NCI-H510A treated with DMSO at 0.1 percent for 48 hours (cell line): ENCODE measurements at places on chromosomes 1 and 21.

- no peak for DNase-seq
These were observed 2.0 kb upstream of the LMNA start for GRCh38 chr1:156112276-156113137.

- no peak for DNase-seq
These were observed 90.8 kb downstream of the DDAH1 start for GRCh38 chr1:85374160-85374559.

DNA sequence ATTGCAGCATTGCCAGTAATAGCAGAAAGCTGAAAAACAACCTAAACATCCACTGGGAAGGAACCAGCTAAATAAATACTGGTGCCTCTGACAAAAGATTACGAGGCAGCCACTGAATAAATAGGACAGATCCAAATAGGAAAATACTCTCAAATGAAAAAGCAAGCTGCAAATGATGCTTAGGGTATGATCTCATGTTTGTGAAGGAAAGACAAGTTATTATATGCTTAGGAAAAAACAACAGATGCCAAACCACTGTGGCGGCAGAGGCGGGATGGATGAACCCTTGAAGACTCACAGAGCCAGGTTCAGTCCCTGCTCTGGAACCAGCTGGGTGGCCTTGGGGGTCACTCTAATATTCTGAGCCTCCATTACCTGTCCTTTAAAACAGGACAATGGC, 41.6 kb downstream of the MATN1 start:
- DNase-seq, result no peak

GRCh38 chr1:23611601-23612327, 52.5 kb upstream of the ID3 start:
- DNase-seq, result peak; percentile 79

- DNase-seq, result no peak
These were observed 121.2 kb downstream of the CDC42BPA start for GRCh38 chr1:227197064-227197463.

DNA sequence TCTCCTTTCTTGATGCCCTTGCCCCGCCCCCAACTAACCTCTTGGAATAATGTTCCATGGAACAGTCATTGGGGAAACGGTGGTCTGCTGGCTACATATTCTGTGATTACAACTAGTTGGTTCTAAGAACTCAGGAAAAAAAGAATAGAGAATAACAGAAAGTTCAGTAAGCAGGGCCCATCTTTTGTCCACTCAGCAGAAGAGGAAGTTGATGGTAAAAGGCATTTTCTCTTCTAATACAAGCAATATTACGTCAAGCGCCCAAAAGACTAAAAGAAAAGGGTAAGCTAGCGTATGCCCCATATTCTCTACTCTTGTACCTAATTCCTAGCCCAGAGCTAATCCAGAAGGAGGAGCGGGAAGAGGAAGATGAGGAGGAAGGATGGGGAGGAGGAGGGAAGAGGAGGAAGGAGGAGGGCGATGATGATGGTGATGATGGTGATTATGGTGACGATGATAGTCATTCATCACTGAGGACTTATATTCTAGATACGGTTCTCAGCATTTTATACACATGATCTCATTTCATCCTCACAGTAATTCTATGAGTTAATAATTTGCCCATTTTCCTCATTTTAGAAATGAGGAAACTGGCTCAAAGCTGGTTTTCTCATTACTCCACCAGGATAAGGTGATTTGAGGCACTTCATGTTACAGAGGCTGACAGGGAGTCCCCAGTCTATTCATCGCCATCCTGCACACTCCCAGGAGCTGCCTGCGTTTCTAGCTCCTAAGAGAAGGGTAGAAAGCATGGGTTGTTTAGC, 76.6 kb upstream of the EFHD2 start:
- no peak for DNase-seq

DNA sequence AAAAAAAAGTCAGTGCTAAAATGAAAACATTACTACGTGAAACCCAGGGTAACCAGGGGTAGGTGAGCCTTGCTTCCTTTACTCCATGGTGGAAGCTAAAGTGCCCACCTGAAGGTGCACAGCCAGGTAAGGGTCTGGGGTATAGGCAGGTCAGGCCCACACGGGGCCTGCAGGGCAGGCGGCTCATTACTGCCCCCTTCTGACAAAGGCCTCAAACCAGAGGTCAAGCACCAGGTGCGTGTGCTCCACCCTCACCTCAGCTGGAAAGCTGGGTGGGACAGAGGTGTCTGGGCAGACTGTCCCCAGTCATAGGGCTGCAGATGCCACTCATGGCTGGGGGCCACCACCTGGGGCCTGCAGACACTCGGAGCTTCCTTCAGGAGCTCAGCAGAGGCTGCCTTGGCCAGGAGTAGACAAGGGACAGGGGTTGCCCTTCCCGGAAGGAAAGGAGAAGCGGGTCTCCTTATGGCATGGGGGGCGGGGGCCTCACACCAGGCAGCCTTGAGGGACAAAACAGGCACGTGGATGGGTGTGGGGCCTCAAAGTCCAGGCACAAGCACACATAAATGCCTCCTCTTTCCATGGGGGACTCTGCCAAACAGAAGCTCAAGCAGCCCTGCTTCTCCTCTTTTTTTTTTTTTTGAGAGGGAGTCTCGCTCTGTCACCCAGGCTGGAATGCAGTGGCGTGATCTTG, 36.2 kb downstream of the ACOT7 start:
- DNase-seq, result no peak

- DNase-seq, result no peak
These were observed 475 bp upstream of the NPPB start for GRCh38 chr1:11858968-11859871.

- DNase-seq, result no peak
These were observed 186.6 kb downstream of the AK5 start for GRCh38 chr1:77468257-77468948.

GRCh38 chr21:15130751-15131150, 66.0 kb upstream of the NRIP1 start:
- no peak for DNase-seq

GRCh38 chr1:226990133-226990716, 50.1 kb downstream of the COQ8A start:
- DNase-seq, result no peak

DNA sequence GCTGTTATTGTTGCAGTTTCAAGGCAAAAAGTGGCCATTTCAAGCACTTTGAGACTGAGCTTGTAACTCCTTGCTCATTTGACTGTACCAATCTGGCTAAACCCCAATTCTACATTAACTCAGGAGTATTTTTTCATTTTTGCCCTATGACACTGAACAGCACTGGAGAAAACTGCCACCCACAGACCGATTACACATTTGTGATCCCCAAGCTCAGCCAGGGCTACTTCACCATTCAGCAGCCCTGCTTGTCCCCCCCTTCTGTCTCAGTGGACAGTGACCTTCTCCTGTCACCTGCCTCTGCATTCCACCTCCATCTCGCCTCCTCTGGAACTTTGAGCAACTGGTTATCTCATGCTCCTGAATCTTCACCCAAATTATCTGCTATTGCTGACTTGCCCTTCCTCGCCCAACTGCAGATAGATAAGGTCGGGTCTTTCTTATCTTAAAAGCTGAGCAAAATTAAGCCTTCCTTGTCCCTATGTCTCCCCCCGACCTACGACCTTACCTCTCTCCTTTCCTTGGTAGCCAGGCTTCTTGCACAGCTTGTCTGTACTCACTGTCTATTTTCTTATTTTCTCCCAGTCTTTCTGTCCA, 25.3 kb downstream of the SPATA46 start:
- DNase-seq, result no peak

GRCh38 chr1:6638226-6638625, 13.6 kb downstream of the THAP3 start:
- DNase-seq, result no peak

- no peak for DNase-seq
These were observed 19.0 kb upstream of the ADGRL2 start for GRCh38 chr1:81781749-81782148.

- no peak for DNase-seq
These were observed 3.5 kb downstream of the GPATCH2 start for GRCh38 chr1:217627431-217627830.

GRCh38 chr21:43667191-43667904, 8.0 kb downstream of the RRP1B start:
- DNase-seq, result no peak

GRCh38 chr1:74508449-74508848, 4.0 kb downstream of the LRRC53 start:
- no peak for DNase-seq

DNA sequence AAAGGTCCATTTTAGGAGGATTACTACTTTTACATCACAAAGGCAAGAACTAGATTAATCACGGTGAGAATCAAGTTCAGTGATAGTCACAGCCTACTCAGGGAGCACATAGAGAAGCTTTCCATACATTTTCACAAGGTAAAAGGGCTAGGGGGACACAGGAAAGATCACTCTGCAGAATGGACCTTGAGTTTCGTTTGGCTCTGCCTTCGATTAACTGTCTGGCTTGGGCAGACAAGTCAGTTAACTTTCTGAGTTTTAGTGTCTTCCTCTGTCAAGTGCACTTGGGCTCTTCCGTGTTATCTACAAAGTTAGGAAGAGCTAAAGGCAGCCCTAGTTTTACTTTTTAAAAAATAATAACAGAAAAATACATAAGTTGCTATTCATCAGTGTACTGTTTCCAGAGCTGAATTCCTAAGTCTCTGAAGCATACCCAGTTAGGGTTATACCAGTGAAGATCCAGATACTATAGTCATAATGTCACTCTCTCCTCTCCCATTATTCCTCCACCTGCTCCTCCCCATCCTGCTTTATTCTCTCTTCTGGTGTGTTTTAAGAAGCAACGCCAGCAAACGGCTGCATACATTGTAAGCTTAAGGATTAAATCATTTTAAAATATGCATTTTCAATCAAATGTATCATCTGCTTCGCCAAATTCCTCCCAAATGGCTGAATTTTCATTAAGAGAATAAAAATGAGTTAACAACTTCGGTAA, 1.7 kb downstream of the CEP170 start:
- DNase-seq, result no peak
